ENCODE measurements at places on chromosomes 3 and 15.

- DNase-seq = no peak
Observed at GRCh38 chr3:191343115-191343514, 12.8 kb upstream of the UTS2B start.

DNA sequence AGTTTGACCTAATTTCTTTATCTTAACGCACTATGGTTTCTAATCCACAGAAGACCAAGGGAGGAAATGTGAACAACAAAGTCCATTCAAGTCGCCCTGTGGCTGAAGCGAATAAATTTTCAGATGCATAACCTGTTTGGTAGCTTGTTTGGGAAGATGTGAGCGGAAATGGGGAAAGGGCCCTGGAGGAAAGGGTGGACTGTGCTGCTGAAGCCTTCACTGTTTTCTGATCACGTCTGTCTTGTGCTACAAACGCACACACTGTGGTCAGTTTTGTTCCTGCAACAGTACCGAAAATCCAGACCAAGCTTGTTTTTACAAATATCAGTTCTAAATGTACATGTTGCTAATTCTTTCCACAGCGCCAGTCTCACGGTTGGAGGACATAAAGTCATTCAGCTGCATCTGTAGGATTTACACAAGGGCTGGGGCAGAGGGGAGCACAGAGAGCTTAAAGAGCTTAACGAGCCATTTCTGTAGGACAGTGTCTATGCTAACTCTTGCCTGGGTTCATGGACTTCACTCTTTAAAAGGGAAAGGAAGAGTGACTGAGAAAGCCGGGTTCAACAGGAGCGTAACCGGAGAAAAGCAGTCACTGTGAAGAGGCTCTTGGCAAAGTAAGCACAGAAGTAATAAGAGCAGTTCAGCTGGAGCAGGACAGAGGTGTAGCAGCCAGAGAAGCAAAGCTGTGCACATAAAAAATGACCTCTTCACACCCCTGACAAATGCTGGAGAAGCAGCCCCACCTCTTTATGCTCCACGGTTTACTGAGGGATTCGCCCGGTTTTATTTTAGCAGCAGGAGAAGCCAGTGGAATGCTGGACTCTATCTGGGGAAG is 66.6 kb downstream of the USF3 start:
- no peak for DNase-seq

GRCh38 chr3:120503727-120504616 is 53.2 kb upstream of the FSTL1 start:
- DNase-seq = no peak

GRCh38 chr15:98530570-98530969 is 117.8 kb upstream of the IGF1R start:
- no peak for DNase-seq

- DNase-seq = no peak
Observed at GRCh38 chr3:45012577-45012976, 13.5 kb upstream of the CLEC3B start.

DNA sequence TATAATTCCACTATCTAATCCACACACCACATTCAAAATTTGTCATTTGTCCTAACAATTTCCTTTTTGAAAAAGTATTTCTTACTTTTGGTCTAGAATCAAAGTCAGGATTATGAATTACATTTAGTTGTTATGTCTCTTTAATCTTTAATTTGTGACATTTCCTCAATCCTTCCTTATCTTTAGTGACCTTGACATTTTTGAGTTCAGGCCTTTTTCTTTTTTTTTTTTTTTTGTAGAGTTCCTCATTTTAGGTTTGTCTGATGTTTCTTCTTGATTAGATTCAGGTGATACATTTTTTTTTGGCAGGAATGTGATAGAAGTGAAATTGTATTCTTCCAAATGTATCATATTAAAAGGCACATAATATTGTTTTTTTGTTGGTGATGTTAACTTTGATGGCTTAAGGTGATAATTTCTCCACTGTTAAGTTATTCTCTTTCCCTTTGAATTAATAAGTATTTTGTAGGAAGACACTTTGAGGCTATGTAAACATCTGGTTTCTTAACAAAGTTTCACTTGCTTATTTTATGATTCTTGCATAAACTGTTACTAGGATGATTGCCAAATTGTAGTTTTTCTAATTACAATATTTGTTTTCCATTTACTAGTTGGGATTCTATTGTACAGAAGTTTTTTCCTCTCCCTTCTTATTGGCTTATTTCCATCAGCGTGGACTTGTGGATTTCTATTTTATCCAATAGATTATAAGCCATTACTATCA is 16.3 kb downstream of the SLC35G2 start:
- DNase-seq = no peak

GRCh38 chr15:88401251-88401995 is 65.8 kb downstream of the MRPL46 start:
- no peak for DNase-seq

GRCh38 chr3:146072824-146073223 is 88.2 kb downstream of the PLOD2 start:
- DNase-seq = no peak

GRCh38 chr3:188294823-188295487 is 141.0 kb downstream of the LPP start:
- DNase-seq = no peak

DNA sequence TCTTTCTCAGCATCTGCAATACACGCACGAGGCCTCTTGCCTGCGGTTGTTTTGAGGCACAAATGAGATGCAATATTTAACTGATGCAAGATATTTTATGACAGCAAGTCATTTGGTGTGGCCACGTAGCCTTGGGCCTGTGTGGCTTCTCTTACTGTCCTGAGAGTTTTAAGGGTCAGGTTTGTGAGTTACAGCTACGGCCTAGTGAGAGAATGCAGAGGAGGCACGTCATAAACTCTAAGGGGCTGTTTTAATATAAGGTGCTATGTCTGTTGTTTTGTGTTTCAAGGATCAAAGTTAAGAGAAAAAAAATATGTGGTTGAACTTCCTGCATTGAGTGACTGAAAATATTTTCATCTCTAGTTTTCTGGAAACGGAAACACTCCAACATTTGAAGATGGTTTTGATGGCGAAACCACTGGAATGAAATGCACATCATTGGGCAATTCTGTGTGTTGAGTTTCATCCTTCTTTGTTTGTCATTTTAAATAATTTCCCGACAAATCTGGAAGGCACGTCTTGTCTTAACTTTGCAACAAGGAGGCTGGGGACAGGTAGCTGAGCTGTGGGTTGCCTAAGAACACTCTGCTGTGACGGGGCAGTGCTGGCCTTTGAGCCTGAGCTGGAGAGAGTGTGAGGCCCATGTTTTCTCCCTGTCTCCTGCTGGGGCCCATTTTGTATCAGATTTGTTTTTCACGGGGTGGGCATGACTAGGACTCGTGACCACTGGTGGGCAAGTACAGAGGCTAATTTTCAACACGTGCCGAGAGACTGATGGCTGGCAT is 5.1 kb downstream of the APBA2 start:
- DNase-seq = peak; percentile 73

- DNase-seq = no peak
Observed at GRCh38 chr3:71206305-71207165, 377.0 kb downstream of the FOXP1 start.

DNA sequence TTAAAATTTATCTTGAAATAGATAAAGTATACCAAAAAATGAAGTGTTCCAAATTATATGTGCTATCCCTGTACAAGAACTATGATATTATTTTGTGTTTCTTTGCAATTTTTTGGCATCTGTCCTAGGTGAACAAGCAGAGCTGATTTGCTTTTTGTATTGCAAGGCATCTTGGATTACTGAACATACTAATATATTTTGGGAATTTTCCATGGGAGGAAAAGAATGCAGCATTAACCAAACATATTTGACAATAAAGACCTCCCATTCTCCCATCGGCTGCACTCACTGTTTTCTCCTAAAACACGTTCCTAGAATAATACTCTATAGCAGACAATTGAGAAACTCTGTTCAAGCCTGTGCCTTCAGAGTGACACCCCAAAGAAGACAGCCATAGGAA is 265.1 kb upstream of the ALCAM start:
- DNase-seq = no peak

DNA sequence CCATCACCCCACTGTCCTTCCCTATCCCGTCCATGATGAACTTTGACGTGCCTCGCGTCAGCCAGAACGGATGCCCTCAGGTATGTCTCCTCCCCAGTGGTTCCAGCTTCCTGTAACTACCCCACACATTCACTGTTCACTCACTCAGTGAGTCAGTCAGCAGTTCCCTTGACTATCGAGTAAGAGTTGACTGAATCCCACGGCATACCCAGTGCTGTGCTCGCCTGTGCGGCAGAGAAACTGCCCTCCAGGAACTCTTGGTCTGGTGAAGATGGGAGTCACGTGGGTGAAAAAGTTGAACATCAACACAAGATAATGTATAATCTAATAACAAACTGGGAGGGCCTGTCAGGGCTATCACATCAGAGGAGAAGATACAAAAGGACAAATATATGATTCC is 36.7 kb downstream of the CCDC33 start:
- DNase-seq = no peak

DNA sequence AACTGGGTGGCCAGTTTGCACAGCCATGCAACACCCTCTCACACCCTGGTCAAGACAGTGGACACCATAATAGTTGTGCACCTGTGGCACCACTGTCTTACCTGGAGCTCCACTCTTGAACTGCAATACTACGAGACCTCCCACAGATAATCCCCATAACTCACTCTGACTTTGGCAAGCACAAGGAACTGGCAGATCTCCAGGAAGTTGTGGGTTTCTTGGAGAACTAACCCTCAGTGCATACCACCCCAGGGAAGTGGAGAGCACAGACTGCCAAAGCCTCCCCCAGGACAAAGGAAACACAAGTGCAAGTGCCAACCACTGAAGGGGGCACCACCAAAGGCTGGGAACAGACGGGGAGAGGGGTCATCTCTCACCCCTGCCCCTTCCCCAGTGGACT is 318.6 kb downstream of the SUCLG2 start:
- no peak for DNase-seq

DNA sequence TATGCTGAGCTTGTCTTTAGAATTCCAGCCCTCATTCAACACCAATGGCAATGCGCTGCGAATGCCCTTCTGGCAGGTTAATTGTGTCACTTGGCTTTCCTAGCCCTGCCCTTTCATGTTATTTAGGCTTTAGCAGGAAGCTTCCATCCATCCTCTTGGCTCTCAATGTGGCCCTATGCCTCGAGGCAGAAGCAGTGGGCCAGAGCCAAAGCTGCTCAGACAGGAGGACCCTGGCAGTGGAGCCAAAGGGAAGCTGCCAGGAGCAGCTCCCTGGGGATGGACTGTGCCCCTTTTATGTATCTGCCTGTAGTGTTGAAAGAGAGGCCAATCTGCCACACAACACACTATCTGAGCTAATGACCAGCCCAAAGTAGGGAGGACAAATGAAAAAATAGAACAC is 376.4 kb downstream of the CTNNB1 start:
- DNase-seq = no peak

DNA sequence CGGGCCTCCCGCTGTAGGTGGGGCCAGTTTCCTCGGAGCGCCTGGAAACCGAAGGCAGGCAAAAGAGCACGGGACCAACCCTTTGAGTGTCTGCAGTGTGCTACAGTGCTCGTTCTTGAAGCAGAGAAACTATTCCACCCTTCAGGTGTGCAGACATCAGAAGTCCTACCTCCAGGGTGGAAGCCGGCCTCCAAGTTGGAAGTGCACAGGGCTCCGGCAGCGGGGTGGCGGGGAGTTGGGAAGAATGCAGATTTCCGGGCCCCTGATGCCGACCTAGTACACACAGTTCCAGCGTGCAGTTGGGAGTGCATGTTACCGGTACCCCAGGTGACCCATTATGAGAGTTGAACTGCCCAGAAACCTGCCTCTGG is 3.0 kb downstream of the KLF13 start:
- DNase-seq = no peak

DNA sequence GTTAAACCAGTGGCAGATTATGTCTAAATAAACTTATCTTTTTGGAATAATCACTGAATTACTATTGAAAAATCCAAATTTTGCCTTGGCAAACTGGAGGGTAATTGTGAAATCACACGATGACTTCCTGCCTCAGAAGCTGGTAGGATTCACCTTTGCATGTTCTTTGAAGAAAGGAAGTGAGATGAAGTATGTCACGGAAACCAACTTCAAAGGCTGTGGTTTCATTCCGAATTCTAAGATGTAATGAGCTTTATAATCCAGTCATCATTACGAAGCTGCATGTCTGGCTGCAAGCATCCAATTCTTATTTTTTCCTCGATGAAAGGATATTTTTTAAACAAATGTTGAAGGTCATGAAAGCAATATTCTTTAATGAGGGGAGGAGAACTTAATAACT is 15.0 kb upstream of the ZBED2 start:
- DNase-seq = no peak

GRCh38 chr15:93987068-93987467 is 244.3 kb upstream of the MCTP2 start:
- peak; percentile 5 for DNase-seq

DNA sequence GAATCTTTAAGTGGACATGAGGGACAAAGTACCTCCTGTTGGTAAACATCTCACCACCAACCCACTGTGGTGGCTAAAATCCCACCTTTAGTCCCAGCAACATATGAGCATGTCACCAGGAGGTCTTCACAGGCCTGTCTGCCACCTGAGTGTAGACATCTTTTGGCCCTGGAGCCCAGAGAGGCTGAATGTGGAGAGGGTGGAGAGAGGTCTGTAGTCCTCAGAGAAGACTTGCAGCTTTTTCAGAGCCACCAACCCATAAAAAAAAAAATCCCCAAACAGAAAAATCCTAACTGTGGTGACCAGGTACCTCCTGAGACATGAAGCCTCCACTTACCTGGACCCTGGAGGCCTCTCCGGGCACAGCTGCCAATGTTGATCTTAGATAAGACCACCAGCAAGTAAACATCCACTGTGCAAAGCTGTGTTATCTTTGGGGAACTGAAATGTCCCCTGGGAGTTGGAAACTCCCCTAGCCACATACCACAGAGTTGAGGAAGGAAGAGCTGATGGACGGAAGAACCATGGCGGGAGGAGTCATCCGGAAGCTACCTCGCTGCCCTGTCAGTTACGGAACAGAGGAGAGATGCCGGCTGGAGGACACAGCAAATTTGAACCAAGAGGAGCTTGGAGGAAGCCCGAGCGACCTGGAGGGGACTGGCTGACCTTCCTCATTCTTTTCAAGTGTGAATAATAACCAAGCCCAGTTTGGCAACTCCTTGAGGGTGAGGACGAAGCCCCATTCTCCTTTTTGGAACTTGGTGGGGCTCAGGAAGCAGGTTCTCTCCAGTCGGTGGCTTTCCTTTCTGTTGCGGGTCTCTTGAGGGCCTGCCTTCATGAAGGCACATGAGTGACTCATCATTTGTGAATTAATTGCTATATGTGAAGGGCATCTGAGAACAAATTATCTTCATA is at the start of gene GHRL:
Gene GHRL (minus strand): TSS at position 443 of the 915 bp plus-strand sequence. CDS start 2,767 bp downstream, outside the sequence.
- DNase-seq = no peak

DNA sequence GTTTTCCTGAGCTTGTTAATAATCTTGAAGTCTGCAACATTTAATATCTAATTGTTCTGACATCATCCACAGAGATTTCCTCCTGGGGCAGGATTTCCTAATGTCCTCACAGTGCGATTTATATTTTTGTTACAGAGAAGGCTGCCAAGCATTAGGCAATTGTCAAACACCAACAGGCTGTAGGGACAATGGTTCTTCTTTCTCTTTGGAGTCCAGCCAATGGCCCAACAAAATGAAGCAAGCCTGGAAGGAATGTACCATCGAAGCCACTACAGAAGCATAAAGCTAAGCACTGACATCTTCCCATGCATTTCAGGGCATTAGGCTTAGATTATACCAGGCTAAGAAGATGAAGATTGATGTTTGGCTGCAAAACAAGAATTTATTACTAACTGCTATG is 173.0 kb upstream of the FRMD4B start:
- DNase-seq = no peak
